Hematopoietic multipotent progenitor cell treated with erythropoietin and hydrocortisone succinate and interleukin-3 and kit ligand, for 8 days (in vitro differentiated cells): ENCODE measurements at places on chromosomes 7 and 10.
A peak's percentile ranks its signal among the peaks of the same experiment; 100 is the strongest.

GRCh38 chr10:15306735-15307280 is 64.3 kb downstream of the FAM171A1 start:
- DNase-seq: no peak

DNA sequence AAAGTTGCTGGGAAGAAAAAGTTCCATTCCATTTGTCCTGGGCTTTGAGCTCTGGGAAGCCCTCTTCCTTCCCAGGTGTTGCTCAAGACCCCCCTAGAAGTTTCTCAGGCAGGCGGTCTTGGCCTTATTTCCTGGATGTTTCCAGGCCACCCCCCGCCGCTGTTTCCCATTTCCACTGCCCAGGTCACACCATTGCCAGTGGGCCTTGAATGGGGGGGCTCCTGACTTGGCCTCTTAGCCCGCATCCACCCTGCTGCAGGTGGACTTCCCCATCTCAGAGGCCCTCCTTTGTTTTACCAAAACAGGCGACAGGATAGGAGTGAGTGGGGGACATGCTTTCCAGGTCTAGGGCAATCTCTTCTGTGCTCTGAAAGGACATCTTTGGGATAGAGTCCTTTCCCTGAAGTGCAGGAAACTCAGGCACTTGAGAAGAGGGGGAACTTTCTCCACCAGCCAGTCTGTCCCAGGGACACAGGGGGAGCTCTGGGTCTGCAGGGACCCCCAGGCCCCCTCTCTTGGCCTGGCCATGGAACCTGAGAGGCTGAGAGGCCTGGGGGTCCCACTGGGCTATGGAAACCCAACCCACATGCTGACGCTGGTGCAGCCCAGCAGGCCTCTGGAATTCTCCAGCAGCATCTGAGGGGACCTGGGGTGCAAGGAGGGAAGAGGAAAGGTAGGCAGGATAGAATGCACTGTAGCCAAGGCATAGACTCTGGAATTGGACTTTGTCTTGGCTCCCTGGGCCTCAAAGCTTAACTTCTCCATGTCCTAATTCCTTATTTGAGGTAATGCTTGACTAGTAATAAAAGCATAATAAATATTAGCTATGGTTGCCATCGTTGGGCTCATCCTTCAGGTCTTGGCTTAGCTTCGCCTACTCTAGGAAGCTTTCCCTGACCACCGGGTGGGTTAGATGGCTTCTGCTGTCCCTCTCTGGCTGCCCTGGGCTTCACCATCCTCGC is 17.6 kb downstream of the NEURL1 start:
- no peak for DNase-seq

DNA sequence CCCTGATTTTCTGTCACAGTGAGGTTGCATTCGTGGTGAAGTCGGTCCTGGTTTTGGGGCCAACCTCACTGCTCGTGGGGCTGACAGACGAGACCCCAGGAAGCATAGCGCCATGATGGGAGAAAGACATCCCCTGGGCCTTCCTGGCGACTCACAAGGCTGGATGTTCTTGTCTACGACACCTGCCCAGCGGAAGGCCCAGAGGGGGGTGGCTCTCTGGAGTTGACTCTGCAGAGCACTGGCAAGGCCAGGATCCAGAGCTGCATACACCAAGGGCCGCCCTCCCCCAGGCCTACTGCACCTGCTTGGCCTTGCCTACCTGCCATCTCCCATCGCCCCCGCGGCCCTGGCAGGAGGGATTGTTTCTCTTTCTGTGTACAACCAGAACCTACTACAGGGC is 608.9 kb downstream of the PTPRN2 start:
- DNase-seq: no peak

DNA sequence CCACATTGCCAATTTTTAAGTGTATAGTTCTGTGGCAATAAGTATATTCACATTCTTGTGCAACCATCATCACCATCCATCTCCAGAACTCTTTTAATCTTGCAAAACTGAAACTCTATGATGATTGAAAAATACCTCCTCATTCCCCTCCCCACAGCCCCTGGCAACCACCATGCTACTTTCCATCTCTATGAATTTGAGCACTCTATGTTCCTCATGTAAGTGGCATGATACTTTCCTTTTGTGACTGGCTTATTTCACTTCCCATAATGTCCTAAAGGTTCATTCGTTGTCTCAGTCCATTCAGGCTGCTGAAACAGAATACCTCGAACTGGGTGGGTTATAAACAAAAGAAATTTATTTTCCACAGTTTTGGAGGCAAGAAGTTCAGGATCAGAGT is 23.4 kb upstream of the EGR2 start:
- no peak for DNase-seq

GRCh38 chr7:113299748-113300147 is 181.4 kb upstream of the SMIM30 start:
- DNase-seq: no peak

GRCh38 chr7:98771941-98772603 is 97.7 kb downstream of the TMEM130 start:
- no peak for DNase-seq

DNA sequence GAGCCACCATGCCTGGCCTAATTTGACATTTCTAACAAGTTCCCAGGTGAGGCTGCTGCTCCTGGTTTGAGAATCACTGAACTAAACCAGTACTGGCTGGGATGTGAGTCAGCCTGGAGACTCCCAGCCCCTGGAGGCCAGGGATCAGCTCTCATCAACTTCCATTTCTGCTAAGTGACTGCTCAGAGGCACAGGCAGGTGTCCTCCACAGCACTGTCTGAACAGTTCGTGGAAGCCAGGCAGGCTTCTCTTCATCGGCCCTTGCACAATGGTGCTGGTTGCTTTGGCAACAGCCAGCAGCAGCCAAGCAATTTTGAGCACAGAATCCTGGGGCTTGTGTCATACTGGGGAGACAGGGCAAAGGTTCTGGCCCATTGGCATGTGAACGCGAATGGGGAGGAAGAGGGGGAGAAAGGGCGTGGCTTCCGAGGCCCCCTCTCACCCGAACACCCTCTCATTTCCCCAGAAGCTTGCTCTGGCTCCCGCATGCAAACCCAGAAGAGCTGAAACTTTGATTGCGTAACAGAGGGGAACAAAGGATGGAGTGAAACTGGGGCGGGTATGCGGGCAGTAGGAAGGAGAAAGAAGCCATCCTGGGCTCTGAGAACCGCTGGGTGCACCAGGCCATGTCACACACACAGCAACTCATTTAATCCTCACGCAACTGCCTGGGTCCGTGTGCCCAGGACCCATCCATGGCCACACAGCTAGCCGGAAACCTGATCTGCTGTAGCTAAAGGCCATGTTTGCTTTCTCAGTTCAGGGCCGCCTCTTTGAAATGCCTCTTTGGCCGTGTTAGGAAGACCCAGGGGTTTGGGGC is 9.0 kb upstream of the POR start:
- peak; percentile 17 for DNase-seq

- DNase-seq: no peak
Measured at GRCh38 chr7:47551668-47552440, 30.1 kb downstream of the TNS3 start.

DNA sequence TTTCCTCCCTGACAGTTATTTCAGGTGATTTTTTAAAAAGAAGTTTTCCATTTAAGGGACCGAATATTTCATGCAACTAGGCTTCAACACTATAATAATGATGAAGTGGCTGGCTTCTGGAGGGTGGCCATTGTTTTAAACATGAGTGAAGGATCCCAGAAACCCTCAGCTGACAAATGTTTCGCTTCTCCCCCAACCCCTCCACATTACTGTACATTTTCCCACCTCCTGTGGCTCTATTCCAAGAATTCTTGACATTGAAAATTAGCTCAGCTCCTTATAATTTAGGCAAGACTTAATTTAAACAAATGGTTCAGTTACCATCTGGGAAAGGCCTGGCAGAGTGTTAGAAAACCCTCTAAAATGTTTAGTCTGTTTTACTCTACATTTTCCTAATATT is 129.9 kb upstream of the CDCA7L start:
- no peak for DNase-seq

- DNase-seq: no peak
Measured at GRCh38 chr7:77771901-77772300, 26.3 kb downstream of the TMEM60 start.

- no peak for DNase-seq
Measured at GRCh38 chr10:6200734-6201515, 1.8 kb upstream of the PFKFB3 start.

DNA sequence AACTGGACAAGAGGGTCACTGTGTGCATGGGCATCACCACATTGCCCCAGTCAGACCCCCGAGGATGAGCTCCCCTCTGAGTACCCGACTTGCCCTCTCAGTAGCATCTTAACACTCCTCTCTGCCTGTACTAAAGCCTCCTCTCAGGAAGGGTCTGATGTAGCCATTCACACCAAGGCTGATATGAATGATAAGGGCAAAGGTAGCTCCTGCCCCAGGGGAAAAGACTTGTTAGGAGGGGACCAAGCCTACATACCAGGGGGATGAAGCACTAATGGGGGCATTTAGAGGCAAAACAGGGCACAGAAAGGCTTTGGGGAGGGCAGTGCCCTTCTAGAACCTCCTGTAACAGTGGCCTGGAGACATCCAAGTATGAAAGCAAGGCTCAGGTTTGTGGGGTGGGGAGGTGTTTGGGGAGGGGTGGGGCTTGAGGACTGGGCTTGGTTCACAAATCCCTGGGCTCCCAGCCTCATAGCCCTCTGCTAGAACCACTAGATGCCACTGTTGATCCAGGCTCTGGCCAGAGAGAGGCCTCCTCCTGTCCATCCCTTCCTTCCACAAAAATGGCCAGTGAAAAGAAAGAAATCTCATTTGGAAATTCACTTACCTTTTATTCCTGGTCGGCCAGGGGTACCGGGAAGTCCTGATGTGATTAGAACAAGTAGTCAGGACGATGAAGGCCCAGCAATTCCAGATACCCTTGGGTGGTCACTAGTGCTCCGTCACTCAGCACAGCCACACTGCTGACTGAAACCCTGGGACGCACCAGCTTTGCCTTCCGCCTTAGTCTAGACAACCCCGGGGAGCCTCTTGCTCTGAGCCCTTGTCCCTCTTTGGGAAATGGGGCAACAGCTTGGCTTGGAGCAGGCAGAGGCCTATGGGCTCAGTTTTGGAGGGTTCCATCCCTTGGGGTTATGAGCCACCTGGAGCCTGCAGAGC is 40.3 kb downstream of the COL17A1 start:
- DNase-seq: peak; percentile 36

DNA sequence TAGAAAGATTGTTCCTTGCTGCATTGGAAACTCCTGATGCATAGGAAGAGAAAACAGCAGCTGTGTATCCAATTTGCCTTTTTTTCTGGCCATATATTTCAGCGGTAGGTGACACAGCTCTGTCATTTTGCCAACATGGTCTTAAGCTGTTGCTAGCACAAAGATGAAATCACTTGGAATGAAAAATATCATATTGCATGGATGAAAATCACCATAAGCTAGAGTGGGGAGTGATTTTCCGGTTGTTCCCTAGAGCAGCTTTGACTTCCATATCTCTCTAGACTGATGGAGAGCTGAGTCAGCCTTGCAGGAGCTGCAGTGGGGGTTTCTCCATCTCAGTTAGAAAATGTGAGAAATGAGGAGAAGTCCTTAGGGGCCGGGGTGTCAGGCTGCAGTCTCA is 38.3 kb upstream of the BTBD16 start:
- no peak for DNase-seq

GRCh38 chr7:68362745-68363518 is 1235.3 kb upstream of the AUTS2 start:
- DNase-seq: no peak

DNA sequence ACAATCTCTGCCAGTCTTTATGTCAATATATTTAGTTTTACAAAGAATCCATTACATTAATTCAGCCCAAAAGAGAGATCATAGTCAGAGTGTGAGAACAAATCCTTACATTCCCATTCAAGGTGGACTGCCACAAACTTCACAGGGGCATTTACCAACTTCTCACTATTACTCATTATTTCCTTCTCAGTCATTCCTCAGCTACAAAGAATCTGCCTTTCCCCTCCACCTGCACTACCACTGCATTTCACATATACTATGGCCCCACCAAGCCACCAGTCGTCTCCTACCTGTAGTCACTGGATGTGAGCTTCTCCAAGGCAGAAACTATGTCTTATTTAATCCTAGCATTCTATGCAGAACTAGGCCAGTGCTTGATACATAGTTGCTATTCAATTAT is 94.3 kb downstream of the USP6NL start:
- no peak for DNase-seq

DNA sequence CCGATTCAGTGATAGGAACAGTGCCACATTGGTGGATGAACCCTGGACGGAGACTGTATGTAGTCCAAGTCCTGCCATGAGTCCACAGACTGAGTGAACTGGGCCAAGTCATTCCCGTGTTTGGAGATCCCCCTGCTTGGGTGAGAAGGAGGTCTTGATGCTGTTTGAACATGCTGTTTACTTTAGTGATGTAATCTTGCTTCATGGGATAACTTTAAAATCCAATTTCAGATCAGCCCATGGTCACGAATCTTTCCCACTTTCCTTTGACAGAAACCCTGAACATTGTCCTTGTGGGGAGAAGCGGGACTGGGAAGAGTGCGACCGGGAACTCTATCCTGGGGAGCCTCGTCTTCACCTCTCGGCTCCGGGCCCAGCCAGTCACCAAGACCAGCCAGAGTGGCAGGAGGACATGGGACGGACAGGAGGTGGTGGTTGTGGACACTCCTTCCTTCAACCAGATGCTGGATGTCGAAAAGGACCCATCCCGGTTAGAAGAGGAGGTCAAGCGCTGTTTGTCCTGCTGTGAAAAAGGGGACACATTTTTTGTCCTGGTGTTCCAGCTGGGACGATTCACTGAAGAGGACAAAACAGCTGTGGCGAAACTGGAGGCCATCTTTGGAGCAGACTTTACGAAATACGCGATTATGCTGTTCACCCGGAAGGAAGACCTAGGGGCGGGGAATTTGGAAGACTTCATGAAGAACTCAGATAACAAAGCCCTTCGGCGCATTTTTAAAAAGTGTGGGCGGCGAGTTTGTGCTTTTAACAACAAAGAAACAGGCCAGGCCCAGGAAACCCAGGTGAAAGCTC is 26.6 kb downstream of the GIMAP8 start:
- no peak for DNase-seq

- no peak for DNase-seq
Measured at GRCh38 chr7:70706204-70706603, 425.7 kb upstream of the GALNT17 start.

- no peak for DNase-seq
Measured at GRCh38 chr7:50156706-50157105, 63.7 kb upstream of the ZPBP start.

- DNase-seq: no peak
Measured at GRCh38 chr10:4658777-4659176, 167.2 kb upstream of the AKR1E2 start.

DNA sequence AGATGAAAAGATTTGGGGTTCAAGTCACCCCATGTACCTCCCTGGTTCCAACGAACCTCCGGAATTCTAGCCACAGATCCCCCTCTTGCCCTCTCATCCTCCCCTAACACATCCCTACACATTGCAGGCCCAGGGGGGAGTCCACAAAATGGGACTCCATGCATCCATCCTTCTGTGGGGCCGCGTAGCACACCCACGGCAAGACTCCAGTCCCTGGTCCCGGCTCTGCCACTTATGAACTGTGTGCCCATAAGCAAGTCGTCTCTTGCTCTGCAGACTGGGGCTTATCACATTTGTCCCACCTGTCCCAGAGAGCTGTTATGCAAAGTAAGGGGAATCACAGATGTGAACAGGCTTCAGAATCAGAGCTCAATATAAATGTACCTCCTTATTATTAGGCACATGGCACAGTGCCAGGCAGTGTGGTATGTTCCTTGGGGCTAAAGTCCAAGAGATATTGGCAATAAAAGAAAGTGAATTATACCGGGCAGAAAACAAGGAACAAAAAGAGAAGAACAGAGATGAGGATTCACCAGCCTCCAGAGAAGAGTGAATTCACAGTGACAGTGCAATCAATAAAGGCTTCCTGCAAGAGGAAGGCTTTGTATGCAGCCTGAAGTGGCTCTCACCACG is 73.9 kb downstream of the KCNMA1 start:
- no peak for DNase-seq

- DNase-seq: peak; percentile 64
Measured at GRCh38 chr10:1420661-1421362, 316.5 kb downstream of the ADARB2 start.
